Foreskin keratinocyte (primary cell): ENCODE measurements at places on chromosomes 7 and 10. TPM values are rescaled to one million over a fixed set of nuclear protein-coding genes. Genes with fewer than 3 reads are reported as not detected.

DNA sequence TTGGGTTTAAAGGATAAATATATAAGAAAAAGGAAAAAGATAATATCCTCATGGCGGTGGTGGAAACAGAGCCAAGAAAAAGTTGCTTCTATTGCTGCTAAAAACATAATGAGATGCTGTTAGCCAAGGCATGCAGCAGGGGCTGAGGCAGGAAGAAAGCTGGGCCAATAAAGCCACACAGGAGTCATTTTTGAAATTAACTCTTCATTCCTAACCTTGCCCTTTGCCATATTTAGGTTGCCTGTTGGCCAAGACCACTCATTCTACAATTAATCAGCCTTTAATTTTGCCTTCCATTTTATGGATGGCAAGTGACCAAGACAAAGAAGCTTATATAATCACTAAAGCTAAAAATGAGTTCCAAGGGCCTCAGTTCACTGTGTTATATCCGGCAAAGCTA, 58.2 kb downstream of the ARMH3 start:
- DNase-seq: no peak

- DNase-seq: no peak
These were observed 147.9 kb upstream of the PDE1C start for GRCh38 chr7:32218154-32218467.

DNA sequence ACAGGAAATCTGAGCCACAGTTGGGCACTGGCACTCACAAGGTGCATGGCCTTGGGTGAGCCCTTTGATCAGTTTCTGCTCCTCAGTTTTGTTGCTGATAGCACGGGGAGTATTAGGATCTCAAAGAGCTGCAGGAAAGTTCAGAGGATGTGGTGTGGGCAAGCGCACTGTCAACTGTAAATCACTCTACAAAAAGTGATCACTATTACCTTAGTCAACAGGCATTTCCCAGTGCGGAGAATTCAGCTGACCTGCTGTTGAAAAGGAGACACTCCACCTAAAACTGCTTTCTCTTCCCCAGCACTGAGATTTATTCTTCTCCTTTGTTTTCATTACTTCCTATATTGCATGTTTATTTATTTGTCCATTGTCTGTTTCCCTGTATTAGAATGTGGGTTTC, 331.0 kb downstream of the PRPF18 start:
- no peak for DNase-seq

DNA sequence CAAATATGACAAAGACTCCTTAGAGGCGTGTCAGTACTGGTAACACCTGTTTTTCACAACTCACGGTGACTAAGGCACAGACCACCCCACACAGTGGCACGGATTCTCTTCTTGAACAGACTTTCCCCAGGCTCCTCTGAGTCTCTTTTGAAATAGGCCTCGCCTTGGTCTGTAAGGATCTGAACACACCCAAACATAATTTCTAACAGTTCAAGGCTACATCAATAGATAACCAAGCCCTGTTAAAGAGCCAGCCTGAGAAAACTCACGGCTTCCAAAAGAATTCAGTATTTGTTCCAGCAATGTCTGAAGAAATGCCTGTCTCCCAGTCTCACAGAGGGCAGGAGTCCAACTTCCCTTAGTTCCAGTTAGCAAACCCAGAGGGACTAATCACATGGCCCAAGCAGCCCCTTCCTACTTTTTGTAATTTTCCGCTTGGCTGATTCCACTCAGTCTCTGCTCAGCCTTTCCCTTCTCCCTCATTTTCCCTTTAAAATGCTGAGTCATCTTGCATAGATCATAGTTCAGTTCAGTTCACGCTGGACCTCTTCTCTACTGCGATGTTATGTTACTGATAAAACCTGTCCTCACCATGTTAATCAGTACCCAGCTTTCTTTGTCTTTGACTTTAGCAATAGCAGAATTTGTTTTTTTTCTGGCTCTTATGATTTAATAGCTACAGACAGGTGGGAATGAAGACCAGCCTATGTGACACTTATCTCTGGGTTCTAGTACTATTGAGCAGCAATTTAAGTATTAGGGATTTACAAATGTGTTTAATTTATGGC, 22.6 kb upstream of the AKR1C3 start:
- DNase-seq: peak; percentile 75

DNA sequence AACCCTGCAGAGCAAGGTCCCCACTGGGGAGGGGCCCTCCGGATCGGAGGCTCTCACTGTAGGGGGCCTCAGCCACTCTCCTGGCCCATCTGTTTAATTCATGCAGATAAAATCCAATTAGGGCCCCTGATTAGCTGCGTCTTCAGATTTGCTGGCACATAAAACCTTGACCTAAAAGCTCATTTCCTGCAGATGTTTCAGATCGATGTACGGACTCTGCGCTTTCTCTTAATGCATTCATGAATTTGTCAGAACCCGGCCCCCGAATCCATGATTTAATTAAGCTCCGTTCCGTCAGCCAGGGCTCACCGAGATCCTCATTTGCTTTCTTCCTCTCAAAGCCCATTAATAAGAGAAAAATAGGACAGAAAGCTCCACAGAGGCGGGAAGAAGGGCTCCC, 40.0 kb upstream of the FOXL3 start:
- DNase-seq: no peak

- DNase-seq: no peak
These were observed 42.9 kb upstream of the IKZF1 start for GRCh38 chr7:50261593-50261992.

Gene TMEM273
- polyA plus RNA-seq: not detected in 2 replicates

Gene DIP2C
- 1.2 and 1.3 TPM in 2 replicates for polyA plus RNA-seq

DNA sequence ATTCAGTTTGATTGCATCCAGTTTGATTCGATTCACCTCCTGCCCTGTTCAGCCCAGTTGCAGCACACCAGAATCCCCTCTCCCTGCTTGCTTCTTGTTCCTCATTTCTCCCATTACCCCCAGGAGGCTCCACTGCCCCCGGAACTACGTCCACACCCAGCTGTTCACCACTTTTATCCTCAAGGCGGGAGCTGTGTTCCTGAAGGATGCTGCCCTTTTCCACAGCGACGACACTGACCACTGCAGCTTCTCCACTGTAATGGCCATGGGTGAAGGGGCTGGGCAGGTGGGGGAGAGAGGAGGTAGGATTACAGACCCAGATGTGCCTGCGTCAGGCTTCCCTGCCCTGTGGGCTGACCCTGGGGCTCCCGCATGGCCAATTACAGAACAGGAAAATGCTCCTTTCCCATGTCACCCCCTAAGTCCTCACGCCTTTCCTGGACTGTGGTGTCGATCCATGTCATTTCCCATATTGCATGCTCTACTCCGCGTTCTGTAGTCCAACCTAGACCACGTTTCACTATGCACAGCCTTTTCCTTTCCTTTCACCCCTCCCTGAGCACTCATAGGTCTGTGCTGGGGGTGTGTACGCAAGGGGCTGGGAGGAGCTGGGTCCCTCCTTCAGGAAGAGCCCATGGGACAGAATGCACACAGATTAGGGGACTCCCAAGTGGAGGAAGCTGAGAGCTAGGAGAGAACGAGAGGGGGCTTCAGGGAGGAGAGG, 8.2 kb downstream of the GHRHR start:
- DNase-seq: no peak

- DNase-seq: no peak
These were observed 116.0 kb downstream of the TRRAP start for GRCh38 chr7:98994046-98994944.

DNA sequence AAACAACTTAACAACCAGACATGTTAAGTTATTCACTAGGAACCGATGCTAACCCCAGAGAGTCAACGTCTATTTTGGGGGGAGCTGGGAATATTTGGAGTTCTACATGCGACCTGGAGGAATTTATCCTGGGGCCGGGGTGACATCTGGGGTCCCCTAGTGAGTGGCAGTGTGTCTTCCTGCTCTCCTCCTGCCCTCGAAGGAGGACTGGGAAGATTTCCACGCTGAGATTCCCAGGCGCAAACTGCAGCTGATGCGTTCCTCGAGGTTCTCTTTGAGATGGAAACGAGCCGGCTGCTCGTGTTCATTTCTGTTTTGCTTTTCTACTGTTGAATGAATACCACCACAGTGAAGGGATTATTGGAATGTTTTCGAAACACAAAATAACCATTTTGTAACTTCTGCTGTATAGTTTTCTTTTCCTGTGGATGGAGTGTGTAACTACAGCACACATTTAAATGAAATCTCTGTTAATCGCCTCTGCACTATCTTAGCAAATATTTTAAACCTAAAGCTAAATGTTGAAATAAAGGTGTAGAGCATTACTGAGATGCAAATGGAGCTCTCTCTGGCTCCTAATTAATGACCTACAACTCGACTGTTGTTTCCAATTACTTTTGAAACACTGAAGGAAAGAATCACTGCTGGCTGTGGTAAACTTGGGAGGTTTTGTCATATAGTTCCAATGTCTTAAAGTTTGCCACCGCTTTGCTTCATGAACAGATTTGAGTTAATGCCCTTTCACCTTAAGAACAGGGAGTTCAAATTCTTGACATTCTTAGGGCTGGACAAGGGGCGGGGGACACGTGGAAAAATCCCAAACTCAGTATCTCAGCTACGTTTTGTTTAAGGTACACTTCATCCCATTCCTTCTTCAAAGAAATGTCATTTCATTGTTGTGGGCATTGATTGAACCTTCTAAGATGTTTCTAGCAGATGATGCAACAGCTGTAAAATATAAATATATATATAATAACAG, 21.1 kb downstream of the GATA3 start:
- no peak for DNase-seq

Gene MMRN2
- polyA plus RNA-seq: 2.8 and 4.9 TPM in 2 replicates
